ENCODE measurements at places on chromosomes 2 and 18.

GRCh38 chr2:48049371-48049770 lies 143.1 kb upstream of the FBXO11 start:
- no peak for DNase-seq

DNA sequence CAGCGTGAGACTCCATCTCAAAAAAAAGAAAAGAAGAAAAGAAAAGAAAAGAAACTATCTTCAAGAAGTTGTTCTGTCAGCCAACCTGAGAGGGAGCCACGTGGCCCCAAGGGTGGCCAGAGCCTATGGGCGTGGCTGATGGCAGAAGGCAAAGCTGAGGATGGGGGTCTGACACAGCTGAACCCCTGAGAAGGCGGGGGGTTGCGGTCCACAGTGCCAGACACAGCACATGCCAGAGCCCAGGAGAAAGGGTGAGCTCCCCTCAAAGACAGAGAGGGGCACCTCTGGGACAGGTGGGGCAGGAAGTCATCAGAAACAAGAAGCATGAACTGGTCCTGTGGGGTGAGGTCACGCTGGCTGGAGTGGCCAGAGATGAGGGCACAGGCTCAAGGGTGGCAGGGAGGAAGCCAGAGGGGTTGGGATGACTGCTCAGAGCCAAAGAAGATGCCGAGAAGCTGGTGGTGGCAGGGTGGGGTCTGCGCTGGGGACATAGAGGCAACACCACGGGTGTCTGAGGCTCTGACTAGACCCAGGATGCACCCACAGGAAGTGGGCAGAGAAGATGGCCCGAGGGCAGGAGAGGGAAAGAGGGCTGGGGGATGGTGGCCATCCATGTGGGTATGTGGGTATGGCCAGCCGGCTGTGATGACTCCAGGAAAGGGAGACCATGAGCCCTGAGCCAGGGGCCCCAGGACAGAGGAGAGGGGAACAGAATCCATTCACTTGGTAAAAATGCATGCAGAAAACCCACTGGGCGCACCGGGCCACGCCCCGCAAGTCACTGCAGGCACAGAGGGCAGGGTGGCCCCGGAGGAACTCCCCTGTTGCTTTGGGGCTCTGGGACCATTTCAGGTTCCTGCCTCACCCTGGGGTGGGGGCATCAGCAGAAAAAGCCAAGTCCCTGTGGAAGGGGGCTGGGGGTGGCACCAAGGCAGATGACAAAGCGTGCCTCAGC lies 8.4 kb downstream of the KIF1A start:
- DNase-seq, result no peak

DNA sequence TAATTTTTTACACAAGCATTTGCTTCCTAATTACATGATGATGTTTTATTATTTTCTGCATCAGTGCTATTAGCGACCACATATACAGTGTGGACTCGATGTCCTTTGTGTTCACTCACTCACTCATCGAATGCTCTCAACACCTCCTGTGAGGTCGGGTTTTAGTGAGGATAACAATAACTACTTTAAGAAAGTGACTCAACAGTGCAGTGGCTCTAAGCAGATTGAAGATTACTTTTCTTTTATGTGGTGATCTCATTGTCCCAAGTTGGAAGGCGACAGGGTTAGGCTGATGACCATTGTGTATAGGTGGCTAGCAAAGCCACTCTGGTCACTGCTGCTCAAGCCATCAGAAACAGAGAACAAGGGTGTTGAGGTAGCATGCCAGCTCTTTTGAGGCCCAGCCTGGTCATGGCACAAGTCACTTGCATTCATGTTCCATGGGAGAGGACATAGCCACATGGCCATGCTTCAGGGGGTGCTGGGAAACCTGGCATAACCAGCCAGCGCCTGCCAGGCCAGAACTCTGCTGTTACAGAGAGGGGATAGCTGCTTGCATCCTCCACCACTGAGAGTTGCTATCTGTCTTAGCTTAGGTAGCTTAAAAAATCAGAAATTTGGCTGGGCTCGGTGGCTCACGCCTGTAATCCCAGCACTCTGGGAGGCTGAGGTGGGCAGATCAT lies 60.4 kb downstream of the PDCL3 start:
- no peak for DNase-seq

GRCh38 chr2:112679484-112679883 lies 33.7 kb downstream of the SLC20A1 start:
- no peak for DNase-seq

- no peak for DNase-seq
These were observed 84.5 kb upstream of the SNTG2 start for GRCh38 chr2:866009-866680.

DNA sequence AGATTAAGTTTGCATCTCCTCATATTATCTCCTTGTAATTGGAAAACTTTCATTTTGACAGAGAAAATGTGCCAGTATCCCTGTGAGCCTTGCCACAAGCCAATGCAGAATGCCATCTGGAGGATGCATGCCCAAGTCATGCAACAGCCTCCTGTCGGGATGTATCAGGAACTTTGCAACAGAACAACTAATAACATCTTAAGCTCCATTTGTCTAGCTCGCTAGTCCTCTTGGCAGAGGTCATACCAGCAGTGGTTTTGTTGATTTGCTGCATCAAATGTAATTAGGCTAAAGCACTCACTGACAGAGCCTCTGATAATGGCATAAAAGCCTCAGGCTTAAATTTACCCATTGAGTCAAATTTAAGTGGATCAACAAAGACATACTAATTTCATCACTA lies 125.8 kb downstream of the UBE2E3 start:
- DNase-seq, result no peak

DNA sequence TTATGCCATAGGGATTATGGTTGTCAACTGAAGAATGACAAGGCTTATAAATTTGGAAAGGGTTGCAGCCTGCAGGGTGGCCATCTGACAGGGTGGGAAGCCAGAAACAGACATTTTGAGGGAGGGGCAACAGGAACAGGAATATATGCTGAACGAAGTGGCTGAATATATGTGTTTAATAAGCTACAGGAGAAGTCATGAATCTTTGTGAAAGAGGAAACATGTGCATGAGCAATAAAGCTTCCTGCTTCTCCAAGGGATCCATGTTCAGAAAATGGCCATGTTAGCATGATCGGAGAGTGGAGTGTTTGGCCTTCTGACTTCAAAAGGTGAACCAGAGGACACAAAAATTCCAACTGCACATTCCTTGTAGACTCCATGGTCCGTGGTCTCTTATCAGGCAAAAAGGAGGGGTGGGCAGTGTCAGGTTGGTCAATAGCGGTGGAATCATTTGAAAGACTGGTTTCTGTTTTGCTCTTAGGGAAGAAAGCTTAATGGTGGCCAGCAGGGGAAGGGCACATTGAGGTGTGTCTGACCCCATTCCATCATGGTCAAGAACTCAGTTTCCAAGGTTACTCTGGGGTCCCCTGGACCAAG lies 144.1 kb downstream of the SOCS6 start:
- DNase-seq, result no peak

DNA sequence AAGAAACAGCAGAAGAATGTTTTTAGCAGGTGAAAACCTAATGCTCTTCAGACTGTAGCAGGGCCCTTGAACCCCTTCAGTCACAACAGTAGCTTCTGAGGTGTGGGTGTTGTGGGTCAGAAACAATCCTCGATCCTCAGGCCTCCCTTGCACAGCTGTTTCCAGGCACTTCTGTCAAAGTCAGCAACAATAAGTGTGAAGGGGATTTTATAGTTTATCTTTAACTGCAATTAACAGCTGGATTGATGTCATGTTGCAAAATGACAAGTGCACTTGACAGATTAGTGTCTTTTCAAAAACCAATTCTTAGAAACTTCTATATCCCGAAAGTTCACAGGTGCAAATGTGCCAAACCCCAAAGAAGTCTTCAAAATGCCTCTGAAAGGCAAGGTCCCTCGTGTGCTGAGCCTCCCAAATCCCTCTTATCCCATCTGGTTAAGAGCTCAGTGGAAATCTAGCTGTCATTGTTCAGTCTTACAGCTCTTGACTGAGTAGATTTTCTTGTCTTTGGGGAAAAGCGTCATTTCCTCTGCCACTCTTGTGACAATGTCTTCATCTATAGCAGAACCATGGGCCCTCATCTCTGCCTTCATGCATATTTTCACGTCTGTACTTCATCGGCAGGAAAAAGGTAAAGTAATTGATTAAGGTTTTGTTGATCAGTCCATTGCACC lies 29.6 kb downstream of the M1AP start:
- DNase-seq, result no peak

DNA sequence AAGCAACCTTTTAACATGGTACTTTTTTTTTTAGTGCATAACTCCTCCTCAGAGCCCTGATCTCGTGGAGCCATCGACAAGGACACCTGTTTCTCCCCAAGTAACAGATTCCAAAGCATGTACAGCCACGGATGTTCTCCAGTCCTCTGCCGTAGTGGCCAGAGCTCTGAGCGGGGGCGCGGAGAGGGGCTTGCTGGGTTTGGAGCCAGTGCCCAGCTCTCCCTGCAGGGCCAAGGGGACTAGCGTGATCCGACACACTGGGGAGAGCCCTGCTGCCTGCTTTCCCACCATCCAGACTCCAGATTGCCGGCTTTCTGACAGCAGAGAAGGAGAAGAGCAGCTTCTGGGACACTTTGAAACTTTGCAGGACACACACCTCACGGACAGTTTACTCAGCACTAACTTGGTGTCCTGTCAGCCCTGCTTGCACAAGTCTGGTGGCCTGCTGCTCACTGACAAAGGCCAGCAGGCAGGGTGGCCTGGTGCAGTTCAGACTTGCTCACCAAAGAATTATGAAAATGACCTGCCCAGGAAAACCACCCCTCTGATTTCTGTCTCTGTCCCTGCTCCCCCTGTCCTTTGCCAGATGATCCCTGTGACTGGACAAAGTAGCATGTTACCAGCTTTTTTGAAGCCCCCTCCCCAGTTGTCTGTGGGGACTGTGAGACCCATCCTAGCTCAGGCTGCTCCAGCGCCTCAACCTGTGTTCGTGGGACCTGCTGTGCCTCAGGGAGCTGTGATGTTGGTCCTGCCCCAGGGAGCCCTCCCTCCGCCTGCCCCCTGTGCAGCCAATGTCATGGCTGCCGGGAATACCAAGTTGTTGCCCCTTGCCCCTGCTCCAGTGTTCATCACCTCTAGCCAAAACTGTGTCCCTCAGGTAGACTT lies 4.5 kb downstream of the KLF11 start:
- DNase-seq, result no peak

GRCh38 chr2:213234641-213235040 lies 49.6 kb upstream of the SPAG16 start:
- no peak for DNase-seq

Data from GDM1 (cell line).